ENCODE measurements at places on chromosomes 2 and 18.

DNA sequence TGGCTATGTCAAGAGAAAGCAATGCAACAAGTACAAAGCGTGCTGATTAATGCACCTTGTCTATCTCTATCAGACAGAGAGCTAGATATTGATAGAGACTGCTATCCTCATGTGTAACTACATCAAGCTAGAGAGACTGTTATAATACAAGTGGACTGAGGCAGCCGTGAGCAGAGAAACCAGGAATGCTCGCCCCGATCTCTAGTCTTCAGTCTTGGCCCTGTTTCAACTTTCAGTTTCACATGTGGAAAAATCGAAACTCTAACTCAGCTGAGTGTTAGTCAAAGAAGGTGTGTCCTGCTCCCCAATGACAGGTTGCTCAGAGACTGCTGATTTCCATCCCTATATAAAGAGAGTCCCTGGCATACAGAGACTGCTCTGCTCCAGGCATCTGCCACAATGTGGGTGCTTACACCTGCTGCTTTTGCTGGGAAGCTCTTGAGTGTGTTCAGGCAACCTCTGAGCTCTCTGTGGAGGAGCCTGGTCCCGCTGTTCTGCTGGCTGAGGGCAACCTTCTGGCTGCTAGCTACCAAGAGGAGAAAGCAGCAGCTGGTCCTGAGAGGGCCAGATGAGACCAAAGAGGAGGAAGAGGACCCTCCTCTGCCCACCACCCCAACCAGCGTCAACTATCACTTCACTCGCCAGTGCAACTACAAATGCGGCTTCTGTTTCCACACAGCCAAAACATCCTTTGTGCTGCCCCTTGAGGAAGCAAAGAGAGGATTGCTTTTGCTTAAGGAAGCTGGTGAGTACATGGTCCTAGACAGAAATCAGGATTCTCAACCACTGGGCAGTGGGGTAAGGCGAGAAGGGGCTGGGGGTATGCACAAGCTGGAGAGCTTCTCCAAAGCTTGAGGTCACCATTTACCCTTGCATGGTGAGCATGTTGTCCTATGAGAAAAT is at the start of gene RSAD2:
Gene RSAD2 (plus strand): TSS at position 376 of the 903 bp plus-strand sequence. CDS start 24 bp downstream, at position 400.
- H3K4me3 ChIP-seq: peak within 1 kb of the TSS; percentile 70
- peak; percentile 68 for DNase-seq
- H3K36me3 ChIP-seq: no peaks in the 10 kb centered on the region

- H3K27ac ChIP-seq: no peak overlapping the region
- peak overlapping the region; percentile 47 for H3K4me3 ChIP-seq
- DNase-seq: peak; percentile 55
Measured at GRCh38 chr18:80246445-80247392, 595 bp downstream of the PARD6G start.

GRCh38 chr2:230244211-230244610 is 18.7 kb downstream of the SP140 start:
- no peak overlapping the region for H3K27ac ChIP-seq
- no peak for DNase-seq
- peaks cover 2% of the 10 kb centered on the region for H3K27me3 ChIP-seq
- H3K4me3 ChIP-seq: no peak overlapping the region

- peak; percentile 37 for DNase-seq
- H3K4me3 ChIP-seq: no peak overlapping the region
- H3K27ac ChIP-seq: no peak overlapping the region
- no peaks in the 10 kb centered on the region for H3K27me3 ChIP-seq
Measured at GRCh38 chr2:9780368-9781130, 62.7 kb upstream of the TAF1B start.

- H3K4me1 ChIP-seq: no peaks in the 10 kb centered on the region
- no peak within 1 kb of the TSS for H3K4me3 ChIP-seq
- H3K36me3 ChIP-seq: no peaks in the 10 kb centered on the region
- no peak within 1 kb of the TSS for H3K27ac ChIP-seq
- H3K27me3 ChIP-seq: peaks cover 2% of the 10 kb centered on the region
Measured at GRCh38 chr2:223601932-223602666, at the start of gene SCG2. Gene SCG2 (minus strand): TSS chr2:223602361. CDS start chr2:223599282, 3,079 bp downstream.

GRCh38 chr18:69787825-69788547 is 159.7 kb downstream of the CD226 start:
- H3K27ac ChIP-seq: no peak overlapping the region
- no peak for DNase-seq
- H3K4me1 ChIP-seq: no peaks in the 10 kb centered on the region
- no peak overlapping the region for H3K4me3 ChIP-seq

Data from common myeloid progenitor, CD34-positive (primary cell).